ENCODE measurements at places on chromosomes 4 and X.

- no peak for DNase-seq
Observed at GRCh38 chr4:36006226-36006625, 238.1 kb downstream of the ARAP2 start.

- no peak for DNase-seq
Observed at GRCh38 chrX:35351212-35351611, 408.6 kb downstream of the FAM47B start.

GRCh38 chr4:119233191-119233590 is 20.7 kb downstream of the USP53 start:
- no peak for DNase-seq

DNA sequence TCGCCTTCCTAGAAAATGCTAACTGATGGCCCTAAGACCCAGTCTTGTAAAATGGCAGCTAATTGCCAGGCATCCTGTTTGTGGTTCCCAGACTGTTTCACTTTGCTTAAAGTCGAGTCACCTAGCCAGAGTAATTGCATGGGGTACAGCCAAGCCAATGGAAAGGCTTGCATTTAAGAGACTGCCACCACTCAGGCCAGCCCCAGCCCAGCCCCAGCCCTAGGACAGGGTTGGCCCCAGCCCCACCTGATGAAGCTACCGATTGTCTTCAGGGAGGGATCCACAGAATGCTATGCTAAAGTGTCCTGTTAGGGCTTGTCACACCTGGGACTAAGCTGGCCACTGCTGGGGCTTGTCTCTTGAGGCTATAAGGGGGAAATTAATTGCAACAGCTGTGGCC is 194.6 kb upstream of the KLF3 start:
- DNase-seq = no peak

DNA sequence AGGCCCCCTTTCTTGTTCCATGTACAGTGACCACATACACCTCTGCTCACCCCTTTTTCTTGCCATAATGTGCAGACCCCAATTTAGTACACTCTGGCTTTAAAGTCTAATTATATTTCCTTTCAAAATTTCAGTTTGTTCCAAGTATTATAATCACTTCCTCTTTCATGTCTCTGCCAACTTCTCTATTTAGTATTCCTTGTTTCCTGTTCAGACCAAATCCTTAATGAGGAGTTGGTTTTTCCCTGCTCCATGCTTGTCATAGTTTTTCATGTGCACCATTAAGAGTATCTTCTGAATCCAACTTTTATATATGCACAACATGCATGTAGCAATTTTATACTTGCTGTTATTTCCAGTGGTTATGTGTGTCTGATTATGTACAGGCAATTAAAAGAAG is 32.3 kb downstream of the USP53 start:
- DNase-seq = no peak

DNA sequence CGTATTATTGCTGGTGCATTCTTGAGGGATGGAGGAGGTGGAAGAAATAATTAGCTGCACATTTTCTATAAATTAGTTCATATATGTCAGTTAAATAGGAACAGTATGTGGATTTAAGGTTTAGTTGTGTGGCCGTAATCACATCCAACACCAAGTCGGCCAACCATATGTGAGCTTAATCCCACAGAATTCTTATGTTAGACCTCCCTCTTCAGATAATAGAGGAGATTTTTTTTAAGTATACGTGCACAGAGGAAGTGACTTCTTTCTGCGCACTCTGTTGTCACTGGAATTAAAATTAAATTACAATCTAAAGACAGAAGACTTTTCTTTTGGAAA is 2.1 kb downstream of the SEPTIN11 start:
- no peak for DNase-seq

DNA sequence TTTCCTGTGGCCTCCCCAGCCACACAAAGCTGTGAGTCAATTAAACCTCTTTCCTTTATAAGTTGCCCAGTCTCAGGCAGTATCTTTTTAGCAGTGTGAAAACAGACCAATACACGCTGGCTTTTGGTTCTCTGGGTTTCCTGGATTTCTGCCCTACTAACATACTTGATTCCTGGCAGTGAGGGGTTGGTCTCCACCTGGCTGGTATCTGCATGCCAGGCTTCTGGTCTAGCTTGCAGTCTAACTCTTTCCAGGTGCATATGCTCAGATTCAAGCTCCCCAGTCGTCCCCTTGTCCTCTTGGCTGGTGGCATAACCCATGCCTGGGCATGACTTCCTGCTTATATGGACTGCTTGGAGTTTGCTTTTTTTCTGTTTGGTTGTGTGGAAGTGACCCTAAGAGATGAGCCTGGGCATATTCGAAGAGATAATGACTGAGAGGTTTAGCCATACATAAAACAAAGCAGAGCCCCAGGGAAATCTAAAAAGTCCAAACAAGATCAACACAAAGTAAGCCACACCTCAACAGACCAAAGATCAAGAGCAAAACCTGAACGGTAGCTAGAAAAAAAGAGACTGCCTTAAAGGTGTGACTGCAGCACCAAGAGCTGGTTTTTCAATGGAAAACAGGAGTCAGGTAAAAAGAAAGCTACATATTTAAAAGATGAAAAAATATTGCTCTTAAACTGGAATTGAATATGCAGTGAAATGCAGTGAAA is 102.1 kb upstream of the STS start:
- DNase-seq = no peak

- no peak for DNase-seq
Observed at GRCh38 chr4:72119946-72120345, 88.1 kb downstream of the NPFFR2 start.

DNA sequence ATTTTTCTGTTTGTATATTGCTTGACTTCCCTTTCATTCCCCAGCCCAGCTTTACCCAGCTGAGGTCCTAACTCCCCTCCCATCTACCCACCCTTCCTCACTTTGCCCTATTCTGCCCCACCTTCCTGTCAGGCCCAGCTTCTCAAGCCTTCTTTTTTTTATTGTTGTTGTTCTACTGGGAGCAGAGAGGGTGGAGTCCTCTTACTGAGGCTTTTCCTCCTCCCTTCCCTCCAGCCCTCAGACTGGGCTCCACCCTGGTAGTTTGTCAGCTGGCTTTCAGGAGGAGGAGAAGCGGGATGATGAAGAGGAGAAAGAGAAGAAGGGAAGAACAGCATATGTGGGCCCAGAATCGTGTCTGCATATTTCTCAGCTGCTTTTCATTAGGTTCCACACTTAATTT is 3.2 kb upstream of the KLF8 start:
- no peak for DNase-seq

- DNase-seq = no peak
Observed at GRCh38 chr4:7584098-7584497, 149.4 kb upstream of the PSAPL1 start.

DNA sequence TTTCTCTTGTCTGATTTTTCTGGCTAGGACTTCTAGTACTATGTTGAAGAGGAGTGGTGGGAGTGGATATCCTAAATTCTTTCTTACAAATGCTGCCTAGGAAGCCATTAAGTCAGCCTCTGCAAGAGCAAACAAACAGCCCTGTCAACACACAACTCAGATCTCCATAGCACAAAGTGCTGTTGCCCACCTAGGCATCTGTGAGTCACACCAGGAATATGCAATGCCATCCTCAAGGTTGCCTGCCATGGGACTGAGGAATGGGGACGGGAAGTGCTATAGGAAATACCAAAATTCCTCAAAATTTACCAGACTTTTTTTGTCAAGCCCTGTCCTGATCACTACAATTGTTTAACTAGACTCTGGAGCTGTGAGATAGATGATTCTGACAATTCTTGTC is 466.9 kb downstream of the FSTL5 start:
- DNase-seq = no peak

DNA sequence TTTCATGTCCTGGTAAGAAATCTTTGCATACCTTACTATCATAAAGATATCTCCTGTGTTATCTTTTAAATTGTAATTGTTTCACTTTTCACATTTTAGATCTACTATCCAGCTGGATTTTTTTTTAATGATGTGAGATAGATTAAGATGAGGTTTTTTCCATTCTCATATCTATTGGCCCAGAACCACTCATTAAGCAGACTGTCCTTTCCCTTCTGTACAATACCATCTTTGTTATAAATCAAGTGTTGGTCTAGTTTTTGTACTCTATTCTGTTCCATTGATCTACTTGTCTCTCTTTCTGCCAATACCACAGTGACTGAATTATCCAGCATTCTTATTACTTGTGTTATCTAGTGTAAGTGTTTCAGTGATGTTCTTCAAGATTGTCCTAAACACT is 131.6 kb upstream of the TRIM2 start:
- DNase-seq = no peak

- DNase-seq = no peak
Observed at GRCh38 chrX:40721489-40722106, 13.7 kb downstream of the MED14 start.

DNA sequence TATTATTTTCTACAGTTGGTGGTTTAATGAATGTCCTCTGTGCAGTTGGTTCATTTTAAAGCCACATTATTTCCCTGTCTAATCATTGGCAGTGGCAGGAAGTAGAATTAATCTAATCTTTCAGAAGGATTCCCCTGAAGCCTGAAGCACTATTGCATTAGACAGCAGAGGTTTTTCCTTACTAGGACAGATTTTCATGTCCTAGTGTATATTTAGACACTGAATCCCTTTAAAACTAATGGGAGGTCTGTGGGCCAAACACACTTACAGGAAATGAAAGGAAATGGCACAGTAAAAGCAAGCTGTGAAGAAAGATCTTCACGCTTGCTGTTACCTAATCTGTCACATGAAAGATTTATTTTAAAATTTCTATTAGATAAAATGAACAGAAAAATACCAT is 165.2 kb downstream of the SLC39A8 start:
- no peak for DNase-seq

DNA sequence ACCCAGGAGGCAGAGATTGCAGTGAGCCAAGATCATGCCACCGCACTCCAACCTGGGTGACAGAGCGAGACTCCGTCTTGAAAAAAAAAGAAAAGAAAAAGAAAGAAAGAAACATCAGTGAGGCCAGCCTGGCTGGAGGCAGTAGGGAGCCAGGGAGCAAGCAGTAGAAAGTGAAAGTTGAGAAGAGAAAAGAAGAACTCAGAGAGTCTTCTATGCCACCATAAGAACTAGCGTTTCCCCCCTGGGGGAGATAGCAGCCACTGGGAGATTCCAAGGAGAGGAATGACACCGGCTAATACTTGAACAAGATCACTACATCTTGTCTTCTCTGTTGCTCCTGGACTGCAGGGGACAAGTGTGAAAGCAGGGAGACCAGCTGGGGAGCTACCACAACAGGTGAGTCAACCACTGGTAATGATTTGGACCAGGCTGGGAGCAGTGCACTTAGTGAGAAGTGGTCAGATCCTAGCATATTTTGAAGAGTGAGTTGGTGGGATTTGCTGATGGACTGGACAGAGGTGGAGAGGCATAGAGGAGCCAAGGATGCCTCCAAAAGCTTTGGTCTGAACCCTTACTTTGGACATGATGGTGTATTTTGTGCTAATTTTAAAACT is 33.4 kb downstream of the SLC2A9 start:
- DNase-seq = no peak

- no peak for DNase-seq
Observed at GRCh38 chr4:1030031-1030430, 18.6 kb downstream of the FGFRL1 start.

GRCh38 chrX:21255032-21255618 is 119.1 kb upstream of the CNKSR2 start:
- no peak for DNase-seq
